ENCODE measurements at places on chromosomes 13 and 19.

DNA sequence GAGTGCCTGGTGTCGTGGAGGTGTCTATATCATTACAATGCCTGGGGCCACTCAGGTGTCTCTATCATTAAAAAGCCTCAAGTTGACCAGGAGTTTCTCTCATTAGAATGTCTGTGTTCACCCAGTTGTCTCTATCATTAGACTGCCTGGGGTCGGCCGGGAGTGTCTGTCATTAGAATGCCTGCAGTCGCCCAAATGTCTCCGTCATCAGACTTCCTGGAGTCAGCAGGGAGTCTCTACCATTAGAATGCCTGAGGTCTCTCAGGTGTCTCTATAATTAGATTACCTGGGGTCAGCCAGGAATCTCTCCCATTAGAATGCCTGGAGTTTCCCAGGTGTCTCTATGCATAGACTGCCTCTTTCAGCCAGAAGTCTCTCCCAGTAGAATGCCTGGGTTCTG lies 1477.6 kb downstream of the UQCRFS1 start:
- no peak for DNase-seq

- no peak for DNase-seq
Measured at GRCh38 chr13:50441130-50441529, 402.4 kb downstream of the DLEU7 start.

DNA sequence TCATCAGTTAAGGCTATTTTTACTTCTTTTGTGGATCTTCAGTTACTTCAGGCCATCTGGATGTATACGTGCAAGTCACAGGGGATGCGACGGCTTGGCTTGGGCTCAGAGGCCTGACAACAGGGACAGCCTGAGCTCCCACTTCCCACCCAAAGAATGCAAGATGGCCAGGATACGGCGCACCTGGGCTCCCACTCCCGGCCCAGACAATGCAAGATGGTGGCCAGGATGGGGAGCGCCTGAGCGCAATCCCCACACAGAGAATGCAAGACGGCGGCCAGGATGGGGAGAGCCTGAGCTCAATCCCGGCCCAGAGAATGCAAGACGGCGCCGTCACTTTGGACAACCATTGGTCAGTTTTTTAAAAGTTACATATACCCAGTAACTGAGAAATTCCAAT lies 25.3 kb upstream of the MIER2 start:
- no peak for DNase-seq

DNA sequence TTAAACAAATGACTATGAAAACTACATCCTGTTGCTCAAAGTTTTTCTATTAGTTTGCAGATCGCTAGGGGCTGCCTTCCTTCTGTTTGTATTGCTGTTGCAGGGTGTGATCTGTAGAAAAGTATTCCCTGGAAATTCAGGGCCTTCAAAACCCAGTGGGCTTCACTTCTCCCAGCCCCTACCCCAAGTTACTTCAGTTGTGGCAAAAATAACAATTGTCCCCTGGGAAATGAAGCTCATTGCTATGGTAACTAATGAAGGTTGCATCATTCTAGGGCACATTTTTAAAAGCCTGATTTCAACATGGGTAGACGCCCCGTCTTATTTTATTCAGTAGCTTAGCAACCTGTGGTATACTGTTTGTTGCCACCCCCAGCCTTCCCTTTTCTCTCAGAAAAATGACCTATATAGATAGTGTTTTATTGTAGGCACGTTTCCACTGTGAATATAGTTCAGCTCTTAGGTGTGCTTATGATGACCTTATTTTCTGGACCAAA lies 60.9 kb downstream of the WDFY2 start:
- no peak for DNase-seq

DNA sequence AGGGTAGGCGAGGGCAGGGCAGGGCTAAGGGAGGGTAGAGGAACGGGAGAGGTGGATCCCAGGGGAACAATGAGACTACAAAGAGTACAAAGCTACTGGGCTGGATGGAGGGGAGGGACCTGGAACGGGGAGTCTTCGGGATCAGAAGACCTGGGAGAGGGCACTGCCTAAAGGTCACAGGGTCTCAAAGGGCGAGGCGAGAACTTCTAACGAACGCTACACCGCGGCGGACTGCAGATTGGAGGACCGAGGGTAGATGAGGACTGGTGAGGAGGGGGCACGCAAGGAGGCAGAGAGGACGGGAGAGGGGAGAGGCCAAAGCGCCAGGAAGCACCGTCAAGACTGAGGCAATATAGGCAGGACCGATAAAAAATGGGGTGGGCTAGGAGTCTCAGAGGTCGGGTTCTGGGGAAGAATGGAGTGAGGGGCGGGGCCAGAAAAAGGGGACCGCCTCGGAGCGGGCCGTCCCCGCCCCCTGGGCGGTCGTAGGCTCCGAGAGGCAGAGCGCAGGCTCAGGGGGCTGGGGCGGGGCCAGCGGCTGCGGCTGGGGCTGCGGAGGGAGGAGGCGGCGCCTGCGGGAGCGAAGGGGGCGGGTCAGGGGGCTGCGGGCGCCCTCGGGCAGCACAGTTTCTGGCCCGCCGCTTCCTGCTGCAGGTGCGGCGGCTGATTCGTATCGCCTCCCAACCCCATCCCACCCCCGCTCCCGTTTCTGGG lies 1.3 kb upstream of the KCNC3 start:
- DNase-seq, result no peak

DNA sequence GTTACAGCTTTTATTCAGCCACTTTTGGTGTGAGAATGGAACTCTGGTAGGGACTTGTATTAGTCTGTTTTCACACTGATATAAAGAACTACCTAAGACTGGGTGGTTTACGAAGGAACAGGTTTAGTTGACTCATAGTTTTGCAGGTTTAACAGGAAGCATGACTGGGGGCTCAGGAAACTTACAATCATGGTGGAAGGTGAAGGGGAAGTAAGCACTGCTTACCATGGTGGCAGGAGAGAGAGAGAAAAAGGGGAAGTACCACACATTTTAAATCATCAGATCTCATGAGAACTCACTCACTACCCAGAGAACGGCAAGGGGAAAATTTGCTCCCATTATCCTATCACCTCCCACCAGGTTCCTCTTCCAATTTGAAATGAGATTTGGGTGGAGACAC lies 942.2 kb downstream of the PCDH17 start:
- DNase-seq, result no peak

GRCh38 chr13:79384022-79384610 lies 21.9 kb downstream of the RBM26 start:
- no peak for DNase-seq

DNA sequence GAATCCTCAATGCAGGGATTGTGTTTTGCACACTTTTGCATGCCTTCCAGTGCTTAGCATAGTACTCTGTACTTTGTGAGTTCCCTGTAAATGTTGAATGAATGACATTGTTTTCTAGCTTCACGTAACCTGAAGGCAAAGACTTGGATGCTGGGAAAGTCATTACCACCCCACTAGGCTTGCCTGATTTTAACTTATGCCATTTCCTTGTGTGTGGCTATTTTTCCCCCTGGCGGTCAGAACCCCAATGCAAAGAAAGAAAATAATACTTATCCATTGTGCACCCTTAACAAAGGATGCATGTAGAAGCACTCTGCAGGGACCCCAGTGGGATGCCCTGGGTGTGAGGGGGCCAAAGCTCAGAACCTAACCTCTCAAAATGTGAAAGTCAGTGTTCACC lies 1.2 kb upstream of the ENOX1 start:
- no peak for DNase-seq

GRCh38 chr13:45162821-45163220 lies 38.0 kb downstream of the KCTD4 start:
- peak; percentile 74 for DNase-seq

- DNase-seq, result no peak
Measured at GRCh38 chr19:46372901-46373490, 26.1 kb downstream of the PPP5C start.

DNA sequence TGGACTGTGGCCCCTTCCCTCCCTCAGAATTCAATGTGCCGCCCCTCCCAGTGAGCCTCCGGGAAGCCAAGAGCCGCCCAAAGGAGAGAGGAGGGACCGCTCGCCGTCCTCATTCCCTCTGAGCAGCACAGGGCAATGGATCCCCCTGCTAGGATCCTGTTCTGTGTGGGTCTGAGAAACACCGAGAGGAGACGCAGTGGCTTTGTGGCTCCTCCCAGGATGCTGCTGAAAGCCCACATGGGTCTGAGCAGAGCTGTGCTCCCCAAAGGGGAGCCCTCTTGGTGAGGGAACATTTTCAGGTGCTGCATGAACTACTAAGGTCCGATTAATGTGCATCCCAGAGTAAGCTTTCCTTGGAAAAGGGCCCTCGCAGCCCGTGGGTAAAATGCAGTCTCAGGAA lies 30.4 kb downstream of the DHRS12 start:
- no peak for DNase-seq

DNA sequence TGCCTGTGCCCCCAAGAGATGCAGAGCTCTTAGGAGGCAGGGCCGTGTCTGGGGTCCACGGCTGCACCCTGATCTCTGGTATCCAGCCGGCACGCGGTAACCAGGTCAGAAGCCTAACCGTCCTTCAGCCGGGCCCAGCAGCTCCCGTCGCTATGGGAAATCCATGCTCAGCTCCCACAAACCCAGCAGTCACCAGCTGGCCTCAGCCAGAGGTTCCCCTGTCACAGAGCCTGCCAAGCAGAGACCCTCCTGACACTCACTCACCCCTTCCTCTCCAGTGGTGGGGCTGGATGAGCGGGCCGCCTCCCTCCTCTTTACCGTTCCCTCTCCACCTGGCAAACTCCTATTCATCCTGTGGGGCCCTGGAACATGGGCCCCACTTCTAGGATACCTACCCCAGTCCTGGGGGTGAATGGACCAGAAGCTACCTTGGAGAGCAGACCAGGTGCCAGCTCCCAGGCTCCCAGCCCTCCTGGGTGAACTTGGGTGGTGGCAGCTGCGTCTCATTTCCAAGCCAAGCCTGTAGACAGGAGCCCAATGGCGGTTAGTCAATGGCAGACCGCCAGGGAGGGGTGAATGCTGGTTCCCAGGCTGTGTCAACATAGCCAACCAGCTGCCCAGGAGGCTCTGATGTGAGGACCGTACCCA lies 21.4 kb upstream of the TCF3 start:
- DNase-seq, result no peak

DNA sequence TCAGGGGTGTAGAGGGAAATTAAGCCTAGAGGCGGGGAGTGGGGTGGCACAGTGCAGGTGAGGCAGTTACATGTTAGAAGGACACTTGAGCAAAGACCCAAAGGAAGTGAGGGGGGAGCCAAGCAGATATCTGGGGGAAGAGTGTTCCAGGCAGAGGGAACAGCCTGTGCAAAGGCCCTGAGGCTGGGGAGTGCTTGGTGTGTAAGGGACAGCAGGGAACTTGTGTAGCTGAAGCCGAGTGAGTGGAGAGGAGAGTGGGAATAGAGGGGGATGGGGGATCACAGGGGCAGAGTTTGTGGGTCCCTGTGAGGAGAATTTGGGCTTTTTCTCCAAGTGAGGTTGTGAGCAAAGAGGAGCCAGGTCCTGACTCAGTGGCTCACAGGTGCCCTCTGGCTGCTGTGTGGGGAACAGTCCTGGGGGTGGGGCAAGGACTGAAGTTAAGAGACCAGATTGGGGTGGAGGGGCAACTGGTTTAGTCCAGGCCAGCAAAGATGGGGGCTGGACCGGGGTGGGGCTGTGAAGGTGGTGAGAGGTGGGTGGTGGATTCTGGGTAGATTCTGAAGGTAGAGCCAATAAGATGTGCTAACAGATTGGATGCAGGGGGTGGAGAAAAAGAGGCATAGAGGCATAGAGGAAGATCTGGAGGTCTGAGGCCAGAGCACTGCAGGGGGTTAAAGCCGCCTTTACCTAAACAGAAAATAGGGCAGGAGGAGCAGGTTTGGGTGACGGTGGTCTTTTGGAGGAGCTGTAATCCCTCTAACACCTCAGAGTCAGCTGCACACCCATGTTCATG lies 75.3 kb downstream of the CACNA1A start:
- peak; percentile 11 for DNase-seq

DNA sequence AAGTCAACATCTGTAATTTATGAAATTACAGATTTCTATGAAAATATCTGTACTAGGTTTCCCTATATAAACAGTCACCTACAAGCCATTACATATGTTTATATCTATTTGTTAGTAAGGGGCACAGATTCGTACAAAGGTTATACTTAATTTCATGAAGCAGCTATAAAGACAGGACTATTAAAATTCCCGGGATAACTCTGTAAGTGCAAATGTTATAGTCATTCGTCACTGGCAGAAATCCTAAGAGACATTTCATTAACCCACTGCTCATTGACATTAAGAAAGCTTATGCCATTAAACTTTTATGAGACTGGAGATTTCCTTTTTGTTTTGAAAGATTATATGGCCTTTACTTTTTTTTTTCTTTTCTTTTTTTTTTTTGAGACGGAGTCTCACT lies 122.9 kb downstream of the MYO16 start:
- DNase-seq, result no peak

DNA sequence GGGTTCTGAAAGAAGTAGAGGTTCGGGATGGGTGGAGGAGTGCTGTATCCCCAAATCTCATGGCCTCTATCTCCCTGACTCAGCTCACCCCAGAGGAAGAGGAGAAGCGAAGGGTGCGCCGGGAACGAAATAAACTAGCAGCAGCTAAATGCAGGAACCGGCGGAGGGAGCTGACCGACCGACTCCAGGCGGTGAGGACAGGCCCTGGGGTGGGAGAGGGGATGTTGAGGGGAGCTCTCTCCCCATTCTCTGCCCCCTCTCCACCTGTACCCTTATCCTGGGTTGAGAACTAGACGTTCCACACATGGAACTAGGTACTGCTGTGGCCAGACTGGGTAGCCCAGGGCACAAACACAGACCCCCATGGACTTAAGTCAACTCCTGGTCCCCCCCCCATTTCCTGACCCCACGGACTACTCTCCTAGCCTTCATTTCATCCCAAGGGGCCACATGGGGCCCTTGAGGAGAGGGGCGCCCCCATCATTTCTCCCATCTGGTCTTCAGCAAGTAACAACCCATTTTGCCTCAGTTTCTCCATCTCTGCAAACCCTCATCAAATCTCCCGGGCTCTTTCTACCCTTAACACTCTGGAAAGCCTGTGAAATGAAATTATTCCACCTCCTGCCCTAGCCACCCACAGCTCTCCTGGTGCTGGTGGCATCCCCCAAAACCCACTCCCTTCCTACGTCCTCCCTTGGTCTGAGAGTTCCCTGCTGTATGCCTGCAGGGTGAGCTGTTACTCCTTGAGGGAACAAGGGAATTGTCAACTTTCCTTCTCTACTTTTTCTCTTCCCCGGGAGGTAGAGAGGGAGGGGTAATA lies 3.5 kb downstream of the FOSB start:
- DNase-seq, result no peak

- no peak for DNase-seq
Measured at GRCh38 chr19:15124572-15125231, 17.5 kb downstream of the SYDE1 start.

DNA sequence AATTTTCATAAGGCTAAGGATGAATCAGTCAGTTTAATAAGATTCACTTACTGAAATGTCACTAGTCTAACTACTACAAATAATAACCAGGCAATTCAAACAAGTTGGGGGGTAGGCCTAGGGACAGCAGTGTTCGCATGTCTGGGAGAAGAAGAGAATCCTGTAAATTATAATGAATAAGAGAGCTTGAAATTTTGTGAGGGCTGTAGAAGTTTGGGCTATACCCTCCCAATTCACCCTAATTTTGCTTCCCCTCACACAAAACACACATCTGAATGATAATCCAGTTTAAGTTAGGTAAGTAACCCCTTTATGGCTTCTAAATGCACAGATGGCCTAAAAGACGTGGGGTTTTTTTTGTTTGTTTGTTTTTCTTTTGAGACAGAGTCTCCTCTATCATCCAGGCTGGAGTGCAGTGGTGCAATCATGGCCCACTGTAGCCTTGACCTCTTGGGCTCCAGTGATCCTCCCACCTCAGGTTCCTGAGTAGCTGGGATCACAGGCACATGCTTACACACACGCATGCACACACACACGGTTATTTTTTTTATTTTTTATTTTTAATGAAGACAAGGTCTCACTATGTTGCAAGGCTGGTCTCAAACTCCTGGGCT lies 69.9 kb downstream of the TBC1D4 start:
- DNase-seq, result no peak

- no peak for DNase-seq
Measured at GRCh38 chr13:113041293-113041690, 64.3 kb upstream of the F7 start.

GRCh38 chr13:111548301-111548700 lies 227.9 kb downstream of the TEX29 start:
- no peak for DNase-seq
